Coronary artery (tissue), 2 donors: ENCODE measurements at places on chromosomes 1 and 21.

GRCh38 chr1:67605209-67605780 is 79.7 kb upstream of the GADD45A start:
- no peak for DNase-seq

DNA sequence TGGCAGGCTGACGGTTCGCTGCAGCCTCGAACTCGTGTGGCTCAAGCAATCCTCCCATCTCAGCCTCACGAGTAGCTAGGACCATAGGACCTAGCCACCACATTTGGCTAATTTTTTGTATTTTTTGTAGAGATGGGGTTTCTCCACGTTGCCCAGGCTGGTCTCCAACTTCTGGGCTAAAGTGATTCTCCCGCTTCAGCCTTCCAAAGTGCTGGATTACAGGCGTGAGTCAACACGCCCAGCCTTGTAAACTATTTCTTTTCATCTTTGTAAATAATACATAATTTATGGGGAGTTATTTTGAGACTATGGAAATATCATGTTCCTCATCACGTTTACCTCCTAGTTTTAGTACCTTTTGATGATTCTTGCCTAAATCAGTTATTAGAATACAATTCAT is 906 bp upstream of the FBXO28 start:
- DNase-seq = no peak

DNA sequence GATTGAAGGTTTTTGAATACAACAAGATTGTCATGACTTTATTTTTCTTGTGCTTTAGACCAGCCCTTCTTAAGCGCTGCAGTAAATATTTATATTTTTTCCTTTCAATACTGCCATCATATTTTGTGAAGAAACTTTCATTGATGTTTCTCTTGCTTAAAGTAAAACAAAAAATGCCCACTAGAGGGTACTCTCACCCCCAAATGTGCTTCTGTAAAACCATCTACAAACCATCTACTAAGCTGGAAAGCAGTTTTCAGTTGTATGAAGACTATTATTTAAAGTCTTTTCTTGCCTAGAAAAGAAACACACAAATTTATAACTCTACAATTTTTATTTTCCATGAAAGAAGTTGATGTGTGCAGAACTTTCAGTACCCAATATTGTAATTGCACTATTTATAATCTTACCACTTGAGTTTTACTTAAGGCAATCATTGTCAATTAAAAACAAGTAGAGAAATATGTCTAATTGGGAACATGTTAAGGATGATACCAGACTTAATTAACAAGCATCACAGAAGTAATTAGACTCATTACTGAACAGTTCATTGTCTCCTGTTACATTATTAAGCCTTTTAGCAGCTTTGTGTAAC is 10.7 kb downstream of the LEPR start:
- no peak for DNase-seq

GRCh38 chr21:25512095-25513081 is 94.9 kb downstream of the MRPL39 start:
- no peak for DNase-seq

DNA sequence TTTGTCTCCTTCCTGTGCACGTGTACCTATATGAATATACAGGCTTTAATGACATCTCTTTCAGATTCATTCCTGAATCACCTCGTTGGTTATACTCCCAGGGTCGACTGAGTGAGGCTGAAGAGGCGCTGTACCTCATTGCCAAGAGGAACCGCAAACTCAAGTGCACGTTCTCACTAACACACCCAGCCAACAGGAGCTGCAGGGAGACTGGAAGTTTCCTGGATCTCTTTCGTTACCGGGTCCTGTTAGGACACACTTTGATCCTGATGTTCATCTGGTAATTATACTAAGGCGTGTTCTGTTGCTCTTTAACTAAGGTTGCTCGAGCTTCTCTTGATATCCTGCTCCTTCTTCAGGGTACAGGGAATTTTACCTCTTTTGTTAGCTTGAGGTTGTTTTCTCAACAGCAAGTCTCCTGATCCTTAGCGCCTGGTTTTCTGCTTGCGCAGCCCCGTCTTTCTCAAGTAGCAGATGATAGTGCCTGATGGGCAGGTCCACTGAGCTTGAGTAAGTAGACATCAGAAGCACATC is 55.1 kb downstream of the SLC22A15 start:
- DNase-seq = no peak

DNA sequence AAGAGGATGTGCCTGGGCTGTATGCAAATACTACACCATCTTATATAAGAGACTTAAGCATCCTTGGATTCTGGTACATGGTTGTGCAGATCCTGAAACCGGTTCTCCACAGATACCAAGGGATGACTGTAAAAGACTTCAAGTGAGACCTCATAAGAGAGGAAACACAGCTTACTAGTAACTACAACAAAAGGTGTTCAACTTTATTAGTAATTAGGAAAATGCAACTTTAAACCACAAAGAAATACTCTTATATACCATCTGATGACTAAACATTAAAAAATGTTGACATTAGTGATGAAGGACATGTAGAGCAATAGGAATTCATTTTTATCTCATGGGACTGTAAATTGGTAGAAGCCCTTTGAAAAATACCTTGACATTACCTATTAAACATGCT is 102.7 kb downstream of the RASAL2 start:
- DNase-seq = no peak

GRCh38 chr1:192789871-192790270 is 19.0 kb upstream of the RGS2 start:
- no peak for DNase-seq

DNA sequence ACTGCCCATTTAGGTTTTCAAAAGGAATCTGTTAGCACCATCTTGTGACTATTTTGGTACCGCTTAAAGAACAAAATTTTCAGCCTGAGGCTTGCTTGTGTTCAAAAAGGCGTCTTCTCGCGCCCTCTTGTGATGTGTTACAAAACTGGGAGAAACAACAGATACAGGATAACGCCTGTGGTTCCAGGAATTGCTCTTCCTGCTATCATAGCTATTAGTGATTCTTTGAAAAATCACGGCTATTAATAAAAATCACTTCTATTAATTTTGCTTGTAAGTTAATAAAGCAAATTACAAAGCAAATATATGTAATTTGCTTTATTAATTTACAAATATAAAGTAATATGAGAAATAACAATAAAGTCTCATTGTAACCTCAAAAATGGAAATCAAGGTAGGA is 82.2 kb upstream of the ABCD3 start:
- DNase-seq = no peak

DNA sequence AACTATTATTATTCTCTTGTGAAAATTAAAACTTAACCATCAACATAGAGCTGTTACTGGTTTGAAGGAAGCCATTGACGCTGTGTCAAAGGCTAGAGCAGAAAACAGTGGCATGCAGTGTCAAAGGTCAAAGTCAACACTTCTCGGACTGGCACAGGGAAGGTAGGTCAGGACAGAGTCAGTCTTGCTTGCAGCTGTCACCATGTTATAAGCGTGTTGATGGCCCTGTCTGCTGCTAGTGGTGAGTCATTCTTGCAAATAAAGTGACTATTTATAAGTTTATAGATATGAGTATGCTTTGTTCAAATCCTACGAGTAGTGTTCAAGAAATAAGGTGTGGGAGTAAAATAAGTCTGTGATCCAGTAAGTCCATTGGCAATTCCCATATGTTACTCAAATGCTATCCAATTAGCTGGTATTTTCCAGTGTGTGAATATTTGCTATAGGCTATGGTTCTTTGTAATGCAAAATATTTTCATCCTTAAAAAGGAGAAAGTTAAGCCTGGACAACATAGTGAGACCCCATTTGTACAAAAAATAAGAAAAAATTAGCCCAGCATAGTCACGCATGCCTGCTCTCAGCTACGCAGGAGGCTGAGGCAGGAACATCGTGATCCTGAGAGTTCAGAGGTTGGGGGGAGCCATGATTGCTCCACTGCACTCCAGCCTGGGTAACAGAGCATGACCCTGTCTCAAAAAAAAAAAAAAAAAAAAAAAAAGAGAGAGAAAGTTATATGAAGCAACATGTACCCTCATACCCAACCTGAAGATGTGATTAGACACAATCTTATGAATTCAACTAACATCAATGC is 26.3 kb upstream of the TINAGL1 start:
- no peak for DNase-seq

DNA sequence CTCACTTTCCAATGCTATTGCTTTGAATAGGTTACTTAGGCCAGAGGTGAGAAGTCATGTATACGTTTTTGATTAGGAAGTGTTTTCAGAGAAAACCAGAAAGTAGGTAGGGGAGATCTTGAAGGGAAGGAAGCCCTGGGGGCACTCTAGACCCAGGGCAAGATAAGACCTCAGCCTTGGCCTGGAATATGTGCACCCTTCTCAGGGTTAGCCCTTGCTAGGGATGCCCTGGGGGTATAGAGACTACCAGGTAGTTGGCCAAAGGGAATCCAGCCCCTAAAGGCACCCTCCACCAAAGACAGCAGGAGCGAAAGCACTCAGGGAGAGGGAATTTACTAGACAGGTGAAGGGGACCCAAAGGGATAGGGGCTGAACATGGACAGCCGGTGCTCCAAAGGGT is 7.0 kb downstream of the TIAM1 start:
- no peak for DNase-seq

DNA sequence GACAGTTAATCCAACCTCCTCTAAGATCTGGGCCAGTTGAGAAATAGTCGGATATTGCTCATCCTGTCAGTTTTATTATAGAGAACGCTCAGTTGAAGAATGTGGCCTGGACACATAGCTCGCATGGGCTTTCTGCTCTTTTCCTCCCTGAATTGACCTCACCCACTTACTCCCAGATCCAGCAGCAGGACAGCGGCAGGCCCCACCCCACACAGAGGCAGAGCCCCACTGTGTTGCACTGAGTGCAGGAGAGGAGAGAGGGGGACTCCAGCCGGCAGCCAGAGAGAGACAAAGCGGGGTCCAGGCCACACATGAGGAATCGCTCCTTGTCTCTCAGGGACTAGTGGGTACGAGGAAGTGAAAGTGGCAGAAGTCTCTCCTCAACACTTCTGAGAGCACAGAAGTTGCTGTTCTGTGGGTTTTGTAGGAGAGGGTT is 78.6 kb downstream of the LAMC1 start:
- DNase-seq = no peak

GRCh38 chr1:160346463-160346862 is 3.3 kb downstream of the NCSTN start:
- DNase-seq = no peak

DNA sequence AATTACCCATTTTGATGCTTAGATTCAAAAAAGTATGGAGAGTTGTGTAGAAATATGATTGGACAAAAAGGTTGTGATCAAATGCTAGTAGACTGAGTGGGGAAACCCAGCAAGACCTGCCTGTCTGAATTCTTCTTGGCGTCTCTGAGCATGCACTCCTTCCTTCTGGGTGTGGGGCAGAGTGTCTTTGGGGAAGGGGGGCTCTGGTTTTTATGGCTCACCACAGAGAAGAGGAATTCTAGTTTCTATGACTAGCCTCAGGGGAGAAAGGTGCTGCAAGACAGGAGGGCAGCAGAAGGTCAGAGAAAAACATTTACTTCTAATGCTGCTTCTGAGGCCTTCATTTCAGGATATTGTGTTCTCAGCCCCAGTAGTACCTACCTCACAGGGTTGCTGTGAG is 33.9 kb upstream of the PIGC start:
- no peak for DNase-seq

GRCh38 chr1:23559985-23560741 is 862 bp upstream of the ID3 start:
- DNase-seq = no peak

DNA sequence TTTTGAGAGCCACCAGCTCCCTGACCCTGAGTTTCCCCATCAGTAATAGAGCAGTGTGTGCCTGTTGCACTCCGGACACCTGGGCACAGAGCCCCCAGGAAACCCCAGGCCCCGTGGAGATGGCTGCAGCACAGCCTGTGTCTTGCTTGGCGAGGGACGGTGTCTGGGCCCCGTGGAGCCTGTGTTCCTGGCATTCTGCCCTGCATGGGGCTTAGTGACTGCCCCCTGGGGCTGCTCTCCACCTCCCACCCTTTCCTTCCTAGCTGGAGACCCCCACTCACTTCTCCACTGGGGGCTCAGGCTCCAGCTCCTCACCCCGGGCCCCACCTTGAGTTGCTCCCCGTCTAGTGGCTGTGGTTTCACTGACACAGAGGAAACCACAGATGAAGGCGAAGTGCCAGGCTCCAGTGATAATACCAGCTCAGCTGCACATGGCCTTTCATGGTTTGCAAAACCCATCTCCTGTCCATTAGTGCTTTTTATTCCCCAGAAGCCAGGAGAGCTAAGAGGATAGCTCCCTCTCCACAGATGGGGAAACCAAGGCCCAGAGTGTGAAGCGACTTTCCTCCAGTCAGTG is 39.4 kb downstream of the DMRTB1 start:
- DNase-seq = no peak

- no peak for DNase-seq
Observed at GRCh38 chr1:23083714-23084480, 64.6 kb downstream of the KDM1A start.

DNA sequence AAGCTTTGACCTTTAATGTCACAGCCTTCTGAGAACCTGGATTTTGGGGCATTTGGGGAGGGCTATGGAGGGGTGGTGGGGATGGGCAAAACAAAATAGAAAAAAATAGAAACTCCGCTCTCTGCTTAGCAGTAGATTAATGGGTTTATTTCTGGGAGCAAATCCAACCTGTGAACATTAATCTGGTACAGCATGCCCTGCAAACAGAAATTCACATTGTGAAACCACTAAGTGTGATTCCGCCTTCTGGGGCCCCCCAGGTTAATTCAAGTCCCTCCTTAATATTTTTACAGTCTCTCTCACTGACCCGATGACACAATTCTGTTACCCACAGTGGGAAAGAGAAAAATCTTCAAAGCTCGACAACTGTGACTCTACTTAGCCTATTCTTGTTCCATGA is 76.4 kb downstream of the TIAM1 start:
- DNase-seq = no peak

GRCh38 chr1:160291248-160292220 is 6.6 kb upstream of the PEX19 start:
- no peak for DNase-seq

DNA sequence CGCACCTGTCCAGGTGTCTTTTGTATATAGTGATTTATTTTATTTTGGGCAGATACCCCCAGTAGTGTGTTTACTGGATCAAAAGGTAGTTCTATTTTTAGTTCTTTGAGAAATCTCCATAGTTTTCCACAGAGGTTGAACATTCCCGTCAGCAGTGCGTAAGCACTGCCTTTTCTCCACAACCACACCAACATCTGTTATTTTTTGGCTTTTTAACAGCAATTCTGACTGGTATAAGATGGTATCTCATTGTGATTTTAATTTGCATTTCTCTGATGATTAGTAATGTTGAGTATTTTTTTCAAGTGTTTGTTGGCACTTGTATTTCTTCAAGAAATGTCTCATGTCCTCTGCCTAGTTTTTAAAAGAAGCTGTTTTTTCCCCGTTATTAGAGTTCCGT is 39.2 kb downstream of the FOXJ3 start:
- no peak for DNase-seq

DNA sequence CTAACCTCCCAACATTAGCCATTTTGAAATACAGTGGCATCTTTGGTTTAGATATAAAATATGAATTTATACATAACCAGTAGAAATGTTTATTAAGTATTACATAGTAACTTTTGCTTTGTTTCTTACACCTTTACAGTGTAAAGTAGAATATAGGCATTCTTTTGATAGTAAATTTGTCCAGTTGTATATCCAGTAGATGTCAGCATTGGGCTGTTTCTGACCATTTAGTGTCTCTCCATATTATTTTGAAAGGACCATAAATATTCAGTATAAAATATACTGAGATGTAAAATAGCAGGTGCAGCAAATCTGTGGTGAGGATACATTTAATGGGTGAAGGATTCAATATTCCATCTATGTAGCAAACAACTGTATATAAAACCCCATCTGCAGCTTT is 115.8 kb upstream of the ZRANB2 start:
- DNase-seq = no peak
